ENCODE measurements at places on chromosomes 12 and 14. TPM values are rescaled to one million over a fixed set of nuclear protein-coding genes. Genes with fewer than 3 reads are reported as not detected.

DNA sequence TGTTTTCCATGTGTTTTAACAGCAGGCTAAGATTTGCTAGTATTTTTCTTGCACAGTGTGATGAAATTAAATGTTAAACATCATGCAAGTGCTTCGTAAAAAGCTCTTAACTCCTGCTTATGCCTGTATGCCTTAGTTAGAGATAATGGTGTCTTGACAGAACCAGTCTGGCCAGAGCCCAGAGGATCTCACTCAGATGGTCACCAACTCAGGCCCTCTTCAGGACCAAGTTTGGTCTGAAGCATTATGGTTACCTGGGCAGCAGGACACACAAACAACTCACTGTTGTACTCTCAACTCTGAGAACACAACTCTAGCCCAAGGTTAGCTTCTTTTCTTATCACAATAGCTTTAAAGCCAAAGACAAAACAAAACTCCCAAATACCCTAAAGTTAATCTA is 115.4 kb downstream of the KIF21A start:
- DNase-seq = no peak

DNA sequence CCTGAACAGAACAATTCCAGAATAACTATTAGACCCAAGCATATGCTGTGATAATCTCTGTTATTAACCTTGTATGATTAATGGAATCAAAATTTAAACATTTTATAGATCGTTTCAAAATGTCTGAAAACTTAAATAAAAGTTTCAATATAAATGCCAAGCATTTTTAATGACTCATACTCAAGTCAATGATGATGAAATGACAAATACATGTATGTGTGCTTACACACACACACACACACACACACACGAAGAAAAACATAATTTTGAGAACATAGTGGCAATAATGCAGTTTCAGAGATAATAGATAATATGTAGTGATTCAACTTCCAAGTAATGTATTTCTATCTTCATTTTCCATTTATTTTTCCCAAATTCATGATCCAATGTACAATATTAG is 384.9 kb upstream of the FOXG1 start:
- DNase-seq = no peak

DNA sequence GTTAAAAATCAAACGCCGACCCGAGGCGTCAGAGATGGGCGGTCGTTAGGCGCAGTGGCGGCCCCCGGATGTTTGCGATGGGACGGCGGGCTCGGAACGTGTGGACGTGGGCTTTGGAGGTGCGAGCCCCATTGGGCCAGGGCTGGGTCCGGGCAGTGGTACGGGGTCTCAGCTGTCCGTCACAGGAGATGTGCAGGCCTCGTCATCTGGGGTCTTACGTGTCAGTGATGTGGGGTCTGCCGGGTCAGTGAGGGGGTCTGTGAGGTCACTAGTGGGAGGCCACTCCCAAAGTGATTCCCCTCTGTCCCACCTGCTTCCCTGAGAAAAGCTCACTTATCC is 21.6 kb upstream of the CHFR start:
- DNase-seq = no peak

- no peak for DNase-seq
Measured at GRCh38 chr14:61467296-61467695, 145.9 kb downstream of the PRKCH start.

GRCh38 chr14:90607141-90607540 is 209.1 kb downstream of the TTC7B start:
- DNase-seq = no peak

DNA sequence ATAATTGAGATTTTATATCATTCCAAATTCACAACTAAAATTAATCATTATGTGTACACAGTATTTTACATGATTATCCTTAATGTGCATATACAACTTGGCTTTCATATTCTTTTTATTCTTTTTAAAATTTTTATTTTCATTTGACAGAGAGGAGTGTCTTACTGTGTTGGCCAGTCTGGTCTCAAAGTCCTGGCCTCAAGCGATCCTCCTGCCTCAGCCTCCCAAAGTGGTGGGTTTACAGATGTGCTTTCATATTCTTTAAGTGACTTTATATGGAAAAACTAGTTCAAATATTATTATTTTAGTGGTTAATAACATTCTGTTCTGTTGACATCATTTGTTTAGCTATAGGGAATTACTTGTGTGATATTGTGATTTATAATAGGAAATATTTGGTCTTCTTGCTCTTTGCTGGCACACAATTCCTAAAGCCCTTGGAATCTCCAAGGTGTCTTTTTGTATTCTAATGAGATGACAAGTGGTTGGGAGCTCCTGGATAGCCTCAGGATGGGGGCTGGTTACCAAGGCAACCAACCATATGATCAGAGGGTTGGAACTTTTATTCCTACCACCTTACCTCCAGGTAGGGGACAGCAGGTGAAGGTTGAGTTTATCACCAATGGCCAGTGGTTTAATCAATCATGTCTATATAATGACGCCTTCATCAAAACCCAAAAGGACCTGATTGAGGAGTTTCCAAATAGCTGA is 16.0 kb upstream of the ZNF410 start:
- DNase-seq = no peak

GRCh38 chr12:131340616-131341210 is 370.2 kb upstream of the SFSWAP start:
- DNase-seq = no peak

Gene PPP4R4
- total RNA-seq = 1.1 TPM

Gene ABCD4
- total RNA-seq = 24.4 TPM

Gene DHRS2
- 1.0 TPM for total RNA-seq

Gene NGDN
- total RNA-seq = 24.7 TPM

Data from Panc1 (cell line).